Cardiac muscle cell (in vitro differentiated cells and primary cell): ENCODE measurements at places on chromosomes 6 and 20. TPM values are rescaled to one million over a fixed set of nuclear protein-coding genes. Genes with fewer than 3 reads are reported as not detected.

SRSF12 gene
- total RNA-seq = 4.1 and 5.1 TPM in 2 replicates

PRL gene
- not detected in 2 replicates for total RNA-seq

CTAGE9 gene
- total RNA-seq = not detected in 2 replicates

CUL7 gene
- 43.5 and 65.8 TPM in 2 replicates for total RNA-seq

IP6K3 gene
- total RNA-seq = 3.9 and 5.0 TPM in 2 replicates

CCM2L gene
- total RNA-seq = 0.69 and 0.92 TPM in 2 replicates

MCUR1 gene
- 13.8 and 20.2 TPM in 2 replicates for total RNA-seq

FITM2 gene
- total RNA-seq = 11.9 and 15.2 TPM in 2 replicates

SIRPD gene
- not detected in 2 replicates for total RNA-seq

OPRL1 gene
- 5.3 and 9.6 TPM in 2 replicates for total RNA-seq

PCMTD2 gene
- 157 and 186 TPM in 2 replicates for total RNA-seq

DEFB124 gene
- not detected in 2 replicates for total RNA-seq

KHDRBS2 gene
- total RNA-seq = 5.0 and 5.6 TPM in 2 replicates

SEMG1 gene
- total RNA-seq = not detected in 2 replicates

GMPR gene
- 8.8 and 9.4 TPM in 2 replicates for total RNA-seq

FRS3 gene
- total RNA-seq = 24.7 and 25.9 TPM in 2 replicates

MUC22 gene
- not detected in 2 replicates for total RNA-seq

OR2H1 gene
- not detected in 2 replicates for total RNA-seq

PRDM1 gene
- 0.56 and 2.4 TPM in 2 replicates for total RNA-seq

PTK6 gene
- not detected in 2 replicates for total RNA-seq

RIPOR3 gene
- 3.0 and 3.8 TPM in 2 replicates for total RNA-seq

HMGN4 gene
- 56.6 and 57.1 TPM in 2 replicates for total RNA-seq

PTPRK gene
- 45.9 and 73.1 TPM in 2 replicates for total RNA-seq

OR12D3 gene
- total RNA-seq = not detected in 2 replicates

CNR1 gene
- total RNA-seq = 0.28 and 0.39 TPM in 2 replicates

HAO1 gene
- not detected in 2 replicates for total RNA-seq

ZNF512B gene
- total RNA-seq = 41.6 and 45.8 TPM in 2 replicates

ZNF165 gene
- total RNA-seq = 0.95 and 1.6 TPM in 2 replicates

ARID1B gene
- 33.7 and 72.7 TPM in 2 replicates for total RNA-seq

ECT2L gene
- not detected in 2 replicates for total RNA-seq
